ENCODE measurements at places on chromosomes 3 and 15.
A peak's percentile ranks its signal among the peaks of the same experiment; 100 is the strongest.

DNA sequence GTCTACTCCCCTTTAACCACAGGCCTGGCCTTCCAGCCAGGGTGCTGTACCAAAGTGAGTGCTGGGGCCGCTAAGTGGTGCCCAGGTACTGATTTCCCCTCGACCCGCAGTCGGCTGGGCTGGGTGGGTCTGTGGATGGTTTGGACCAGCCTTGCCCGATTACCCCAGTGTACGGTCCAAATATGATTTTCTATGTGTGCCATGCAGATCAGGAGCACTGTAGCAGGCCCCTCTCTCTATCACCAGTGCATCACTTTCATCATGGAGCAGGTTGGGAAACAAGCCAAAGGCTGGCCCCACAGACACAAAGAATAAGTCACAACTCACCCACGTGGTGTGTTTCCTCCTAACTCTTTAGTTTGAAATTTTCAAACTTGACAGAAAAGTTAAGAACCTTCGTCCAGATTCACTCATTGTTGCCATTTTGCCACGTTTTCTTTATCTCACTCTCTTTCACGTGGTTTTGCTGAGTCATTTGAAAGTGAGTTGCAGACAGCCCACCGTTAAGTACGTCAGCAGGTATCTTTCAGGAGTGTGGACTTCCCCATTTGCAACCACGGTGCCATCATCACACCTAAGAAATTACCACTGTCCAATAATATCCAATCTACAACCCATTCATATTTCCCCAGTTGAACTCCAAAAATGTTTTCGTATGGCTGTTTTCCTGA is 37.0 kb downstream of the ZNF710 start:
- DNase-seq, result peak; percentile 69

DNA sequence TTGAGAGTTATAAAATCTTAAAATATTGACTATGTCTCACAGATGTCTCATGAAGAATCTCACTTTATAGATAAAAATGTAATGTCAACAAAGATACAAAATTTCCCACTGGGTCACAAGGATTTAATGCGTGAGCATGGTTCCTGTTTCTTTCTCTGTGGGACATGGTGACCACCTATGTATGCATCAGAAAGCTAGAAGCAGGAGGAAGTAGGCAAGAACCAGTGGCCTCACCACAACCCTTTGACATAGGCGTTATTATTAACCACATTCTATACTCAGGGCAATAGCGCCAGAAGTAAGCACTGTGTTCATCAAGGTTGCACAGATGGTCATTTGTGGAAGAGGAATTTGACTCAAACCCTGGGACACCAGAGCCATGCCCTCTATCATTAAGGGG is 11.7 kb upstream of the ADAMTS17 start:
- no peak for DNase-seq

DNA sequence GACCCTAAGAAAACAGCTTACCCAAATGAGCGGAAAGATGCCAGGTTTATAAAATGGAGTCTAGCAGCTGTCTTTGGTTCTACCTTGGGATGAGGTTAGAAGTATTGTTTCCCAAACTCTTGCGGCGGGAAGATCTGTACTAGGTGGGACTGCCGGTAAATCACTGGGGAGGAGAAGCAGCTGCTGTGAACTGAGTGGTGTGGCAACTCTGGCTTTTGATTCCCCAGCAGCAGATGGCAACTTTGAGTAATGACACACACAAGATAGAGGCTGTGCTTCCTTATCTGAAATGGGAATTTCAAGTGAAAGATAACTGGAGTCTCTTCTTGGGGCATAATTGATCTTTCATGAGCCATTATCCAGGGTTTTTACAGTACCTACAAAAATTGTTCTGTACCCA is 184.9 kb downstream of the ATG7 start:
- no peak for DNase-seq

DNA sequence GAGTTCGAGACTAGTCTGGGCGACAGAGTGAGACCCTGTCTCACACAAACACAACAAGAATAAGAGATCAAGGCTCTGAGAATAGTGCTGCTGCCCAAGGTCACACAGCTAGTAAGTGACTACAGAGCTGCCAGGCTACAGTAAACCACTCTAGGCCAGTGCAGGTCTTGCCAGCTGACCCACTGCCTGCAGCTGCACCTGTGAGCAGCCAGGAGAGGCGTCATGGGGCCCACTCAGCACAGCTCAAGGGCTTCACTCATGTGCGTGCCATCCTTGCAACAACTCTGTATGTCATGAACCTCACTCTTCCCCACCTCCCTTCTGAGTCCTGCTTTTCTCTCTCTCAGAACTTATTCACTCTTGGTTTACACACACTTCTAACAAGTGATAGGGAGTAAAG is 176.7 kb downstream of the SMAD6 start:
- no peak for DNase-seq

DNA sequence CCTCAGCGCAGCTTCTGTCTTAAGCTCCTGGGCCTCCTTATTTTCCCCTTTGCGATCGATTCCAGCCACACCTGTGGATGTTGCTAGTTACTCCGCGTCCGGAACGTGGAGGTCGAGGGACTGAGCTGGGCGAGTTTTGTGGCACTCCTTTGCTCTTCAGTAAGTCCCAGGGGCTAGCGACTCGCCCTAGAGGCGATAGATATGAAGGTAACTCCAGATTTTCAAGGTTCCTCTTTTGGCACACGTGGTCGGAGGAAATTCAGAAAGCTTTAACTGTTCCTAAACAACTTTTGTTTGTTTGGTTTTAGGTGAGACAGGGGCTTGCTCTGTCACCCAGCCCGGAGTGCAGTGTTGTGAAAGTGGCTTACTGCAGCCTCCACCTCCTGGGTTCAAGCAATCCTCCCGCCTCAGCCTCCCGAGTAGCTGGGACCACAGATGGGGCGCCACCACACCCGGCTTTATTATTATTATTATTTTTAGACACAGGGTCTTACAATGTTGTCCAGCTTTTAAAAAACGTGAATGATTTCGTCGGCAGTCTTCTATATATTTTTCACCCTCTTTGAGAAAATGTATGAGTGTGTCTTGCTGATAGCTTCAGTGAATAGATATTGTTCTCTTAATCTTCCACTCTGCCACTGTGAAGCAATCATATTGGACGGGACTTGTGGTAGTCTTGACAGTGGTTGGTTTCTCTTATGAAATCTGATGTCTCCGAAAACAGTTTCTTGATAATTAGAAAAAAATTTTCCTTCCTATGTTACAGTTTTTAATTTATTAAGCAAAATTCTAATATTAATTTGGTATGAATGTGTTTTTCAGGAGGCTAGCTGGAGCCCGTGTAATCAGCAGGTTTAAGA is 785 bp downstream of the MFSD1 start:
- DNase-seq, result no peak

GRCh38 chr3:16515885-16516420 is 2.5 kb upstream of the RFTN1 start:
- DNase-seq, result no peak

DNA sequence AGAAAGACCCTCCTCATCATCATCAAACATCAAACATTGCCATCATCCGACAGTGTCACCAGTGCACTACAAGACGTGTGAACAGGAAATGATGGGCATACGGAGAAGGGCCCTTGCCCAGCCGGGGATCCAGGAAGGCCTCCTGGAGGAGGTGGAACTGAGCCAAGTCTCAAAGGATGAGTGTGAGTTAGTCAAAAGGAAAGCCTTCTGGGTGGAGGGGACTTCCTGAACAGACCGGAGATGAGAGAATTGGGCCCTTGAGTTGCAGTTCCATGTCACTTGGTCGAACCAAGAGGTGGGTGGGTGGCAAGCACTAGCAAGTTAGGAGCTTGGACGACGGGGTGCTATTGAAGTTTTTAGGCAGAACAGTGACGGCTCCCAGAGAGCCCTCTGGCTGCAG is 8.5 kb downstream of the SEMA4B start:
- peak; percentile 44 for DNase-seq

GRCh38 chr3:124486324-124486723 is 243.9 kb upstream of the UMPS start:
- no peak for DNase-seq

DNA sequence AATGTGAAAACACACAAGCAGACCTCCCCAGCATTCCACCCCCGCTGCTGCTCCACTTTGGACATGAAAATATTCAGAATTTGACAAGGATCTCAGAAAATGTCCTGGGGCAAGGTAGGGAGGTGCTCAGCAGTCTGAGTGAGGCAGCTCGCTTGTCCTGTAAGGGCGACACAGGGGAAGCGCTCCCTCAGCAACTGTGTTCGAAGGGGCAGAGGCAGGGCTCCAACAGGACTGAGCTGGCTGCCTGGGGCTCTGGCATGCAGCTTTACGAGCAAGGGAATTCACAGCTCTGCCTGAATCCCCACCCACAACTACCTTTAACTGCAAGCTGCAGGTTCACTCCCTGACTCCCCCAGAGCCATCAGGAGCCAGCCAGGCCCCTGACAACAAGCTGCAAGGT is 287.0 kb upstream of the LYSMD4 start:
- no peak for DNase-seq

- DNase-seq, result no peak
These were observed 157.8 kb downstream of the TIGIT start for GRCh38 chr3:114451561-114452018.

DNA sequence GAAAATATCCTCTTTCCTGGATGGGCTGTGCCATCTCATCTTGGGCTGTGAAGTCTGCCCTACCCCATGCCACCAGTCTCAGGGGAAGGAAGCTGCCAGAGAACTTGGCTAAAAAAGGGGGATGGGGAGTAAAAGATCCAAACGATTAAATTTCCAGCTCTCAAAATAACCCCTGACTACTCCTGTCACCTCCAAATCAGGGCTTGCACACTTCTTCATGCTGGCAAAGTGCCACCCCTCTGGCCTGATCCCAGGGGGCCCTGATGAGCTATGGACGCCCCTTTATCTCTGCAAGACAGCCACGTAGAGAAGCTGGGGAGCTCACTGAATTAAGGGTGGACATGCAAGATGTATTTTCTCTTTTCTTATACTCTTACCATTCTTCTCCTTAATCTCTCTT is 1.2 kb upstream of the MLF1 start:
- no peak for DNase-seq

Data from stimulated activated CD8-positive, alpha-beta memory T cell treated with anti-CD3 and anti-CD28 coated beads, Interleukin-4, amount 100 ng/mL, for 48 hours (primary cell).